ENCODE measurements at places on chromosomes 3 and 15.

DNA sequence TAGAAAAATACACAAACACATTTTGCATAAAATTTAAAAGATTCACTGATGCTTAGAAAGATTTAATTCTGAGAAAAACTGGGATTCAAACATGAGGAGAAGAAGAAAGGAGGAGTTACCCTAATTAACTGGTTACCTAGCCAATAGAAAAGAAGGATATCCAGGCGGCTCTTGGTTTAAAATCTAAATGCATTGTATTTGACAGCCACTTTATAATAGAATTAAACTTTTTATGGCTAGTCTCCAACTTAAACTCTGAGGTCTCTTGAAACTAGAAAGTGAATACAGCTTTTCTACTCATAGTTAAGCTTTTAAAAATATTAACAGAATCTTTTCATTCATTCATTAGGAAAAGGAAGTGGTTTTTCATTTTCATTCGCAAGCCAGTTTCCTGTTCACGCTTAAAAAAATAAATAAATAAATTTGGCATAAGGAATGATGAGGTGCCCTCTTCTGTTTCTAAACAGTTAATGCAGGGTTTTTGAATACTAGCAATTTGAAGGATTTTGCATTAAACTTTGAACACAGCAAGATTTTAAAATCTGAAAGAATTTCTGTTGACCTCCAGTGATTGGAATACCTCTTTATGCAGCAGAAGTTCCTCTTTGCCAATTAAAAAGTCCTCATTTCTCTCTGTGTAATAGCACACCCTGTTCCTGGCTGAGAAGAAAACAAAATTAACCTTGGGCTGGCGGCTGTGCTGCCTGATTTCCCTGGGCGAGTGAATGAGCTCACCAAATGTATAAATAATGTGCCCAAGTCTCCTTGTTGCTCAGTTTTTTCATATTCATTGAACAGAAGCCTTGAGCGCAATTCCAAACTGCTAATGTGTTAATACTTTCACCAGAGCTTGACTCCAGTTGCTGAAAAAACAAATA, 105.1 kb downstream of the ZMAT3 start:
- no peak for DNase-seq

DNA sequence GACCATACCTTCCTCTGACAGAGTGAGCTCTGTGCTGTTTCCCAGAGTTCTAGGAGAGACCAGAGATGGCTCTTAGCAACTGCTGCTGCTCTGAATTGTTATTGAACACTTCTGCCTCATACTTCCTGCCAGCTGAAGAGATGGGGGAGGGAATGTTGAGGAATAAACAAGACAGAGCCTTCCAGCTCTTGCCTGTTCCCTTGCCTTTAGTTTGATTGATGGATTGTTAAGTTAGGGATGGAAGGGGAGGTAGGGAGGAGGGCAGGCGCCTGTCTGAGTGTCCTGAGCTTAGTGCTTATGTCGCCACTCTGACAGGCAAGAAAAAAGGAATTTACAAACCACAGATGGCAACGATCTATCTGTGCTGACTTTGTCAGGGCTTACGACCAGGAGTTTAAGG, 42.8 kb downstream of the ZNF609 start:
- no peak for DNase-seq

- no peak for DNase-seq
Observed at GRCh38 chr3:133135306-133135705, 97.1 kb downstream of the TMEM108 start.

GRCh38 chr15:44207643-44208042, 12.6 kb upstream of the FRMD5 start:
- DNase-seq = no peak

- DNase-seq = no peak
Observed at GRCh38 chr3:113268311-113268710, 57.0 kb downstream of the BOC start.

GRCh38 chr15:29968099-29968894, 114.5 kb upstream of the GOLGA8J start:
- no peak for DNase-seq

DNA sequence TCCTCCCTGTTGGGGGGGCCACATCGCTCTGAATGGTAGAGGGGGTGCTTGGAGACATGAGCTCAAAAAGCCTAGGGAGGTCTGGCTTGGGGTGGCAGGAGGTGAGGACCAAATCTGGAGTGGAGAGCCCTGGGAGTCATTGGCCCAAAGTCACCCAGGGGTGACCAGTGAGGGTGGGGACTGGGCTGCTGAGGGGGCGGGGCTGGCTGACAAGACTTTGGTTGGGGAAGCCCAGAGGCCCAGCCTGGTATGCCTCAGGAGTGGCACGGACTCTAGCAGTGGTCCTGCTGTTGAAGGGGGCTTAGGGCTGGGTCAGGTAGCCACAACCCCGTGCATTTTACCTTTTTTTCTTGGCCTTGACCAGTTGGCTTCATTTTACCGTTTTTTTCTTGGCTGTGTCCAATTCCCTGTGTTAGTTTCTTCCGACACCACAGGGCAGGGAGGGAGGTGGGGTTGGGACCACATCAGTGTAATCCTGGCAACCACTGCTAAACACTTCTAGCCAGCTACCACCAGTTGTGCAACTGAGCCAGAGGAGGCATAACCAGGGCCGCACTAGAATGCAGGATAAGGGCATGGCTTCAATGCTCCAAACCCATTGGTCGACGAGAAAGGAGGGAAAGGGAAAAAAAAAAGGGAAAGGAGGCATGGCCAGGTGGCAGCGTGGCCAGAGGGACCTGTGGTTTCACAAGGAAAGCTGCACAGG, 105.3 kb upstream of the C2CD4B start:
- DNase-seq = no peak

- no peak for DNase-seq
Observed at GRCh38 chr15:57883701-57884100, 177.2 kb downstream of the POLR2M start.

- DNase-seq = no peak
Observed at GRCh38 chr3:24299246-24299805, 195.3 kb downstream of the THRB start.

GRCh38 chr3:79113876-79114275, 653.9 kb downstream of the ROBO1 start:
- no peak for DNase-seq

GRCh38 chr3:187999821-188000220, 154.1 kb upstream of the LPP start:
- no peak for DNase-seq

DNA sequence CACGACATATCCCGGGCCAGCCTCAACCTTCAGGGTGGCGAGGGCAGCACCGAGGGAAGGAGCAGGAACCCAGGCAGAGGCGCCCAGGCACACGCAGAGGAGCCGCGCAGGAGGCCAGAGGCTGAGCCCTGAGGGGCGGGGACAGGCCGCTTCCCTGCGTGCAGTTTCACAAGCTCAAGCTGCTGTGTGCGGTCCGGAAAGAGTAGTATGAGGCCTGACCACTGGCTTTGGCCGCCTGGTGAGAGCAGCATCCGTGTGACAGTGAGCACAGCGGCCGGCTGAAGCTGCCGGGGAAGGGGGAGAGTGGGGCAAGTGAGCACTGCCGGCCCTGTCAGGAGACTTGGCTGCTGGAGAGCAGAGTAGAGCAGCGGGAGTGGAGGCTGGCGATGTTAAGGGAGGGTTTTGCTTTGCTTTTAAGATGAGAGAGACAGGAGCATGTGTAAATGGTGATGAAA, 8.7 kb downstream of the ZDHHC19 start:
- DNase-seq = no peak

DNA sequence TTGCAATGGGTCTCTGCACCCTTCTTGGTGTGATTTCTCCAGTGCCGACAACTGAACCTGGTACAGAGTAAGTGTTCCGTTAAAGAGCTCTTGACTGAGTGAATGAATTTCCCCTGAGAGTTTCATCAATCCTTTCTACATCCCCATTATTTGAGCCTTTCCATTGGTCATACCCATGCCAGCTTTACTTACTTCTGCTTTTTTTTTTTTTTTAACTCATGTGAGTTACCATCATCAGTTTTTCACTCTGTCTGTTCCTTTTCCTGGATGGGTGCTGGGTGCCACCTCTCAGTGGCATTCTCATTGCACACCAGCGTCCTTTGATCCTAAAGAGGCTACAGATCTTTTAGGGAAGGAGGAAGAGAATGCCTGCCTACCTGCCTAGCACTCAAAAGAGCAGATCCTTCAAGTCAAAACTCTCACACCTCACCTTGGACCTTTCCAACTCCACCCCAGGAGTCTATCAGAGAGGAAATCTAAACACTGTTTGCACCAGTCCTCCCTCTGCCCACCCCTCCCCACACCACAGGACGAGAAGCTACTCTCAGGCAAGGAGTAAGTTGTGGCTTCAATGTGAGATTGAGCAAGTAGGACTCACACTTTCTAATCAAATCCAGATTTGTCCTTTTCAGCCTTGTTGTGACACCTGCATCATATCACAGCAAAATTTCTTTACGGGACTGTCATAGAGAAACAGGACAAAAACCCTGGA, 13.1 kb upstream of the USP3 start:
- DNase-seq = no peak

DNA sequence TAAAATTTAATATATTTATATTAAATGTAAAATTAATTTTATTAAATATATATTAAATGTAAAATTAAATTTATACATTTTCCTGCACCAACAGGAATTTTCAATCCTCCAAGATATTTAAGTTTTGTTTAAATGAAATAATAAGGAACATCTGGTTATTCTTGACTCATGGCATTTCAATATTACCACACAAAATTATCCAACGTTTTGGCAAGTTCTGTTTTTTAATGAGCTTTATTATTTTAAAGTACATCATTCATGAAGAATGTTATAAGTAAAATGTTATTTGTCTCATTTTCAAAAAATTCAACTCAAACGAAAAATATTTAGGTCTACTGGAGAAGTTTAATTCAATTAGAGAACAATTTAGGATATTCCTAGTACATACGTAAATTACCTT, 811.4 kb downstream of the NAALADL2 start:
- no peak for DNase-seq

GRCh38 chr3:57098418-57099310, 38.2 kb downstream of the SPATA12 start:
- DNase-seq = no peak

DNA sequence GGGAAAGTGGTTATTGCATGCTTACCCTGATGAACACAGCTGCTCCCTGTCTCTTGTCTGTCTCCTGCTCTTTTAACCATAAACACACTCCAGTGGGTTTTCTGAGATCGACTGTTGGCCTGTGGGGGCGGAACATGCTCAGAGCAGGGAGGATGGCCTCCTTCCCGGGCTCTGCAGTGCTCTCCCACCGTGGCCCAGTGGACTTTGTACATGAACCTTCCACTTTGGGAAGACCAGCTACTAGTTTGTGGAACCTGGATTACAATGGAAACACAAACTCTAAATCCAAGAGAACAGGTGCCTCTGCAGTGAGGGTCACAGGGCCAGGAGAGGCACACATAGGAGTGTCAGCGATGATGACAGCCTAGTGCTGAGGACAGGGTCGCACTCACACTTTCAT, 56.5 kb downstream of the KLF13 start:
- DNase-seq = no peak

- DNase-seq = no peak
Observed at GRCh38 chr3:153484842-153485241, 322.8 kb downstream of the RAP2B start.

- no peak for DNase-seq
Observed at GRCh38 chr15:99669250-99669649, 64.0 kb downstream of the LYSMD4 start.

- no peak for DNase-seq
Observed at GRCh38 chr3:115626006-115626409, 2.7 kb downstream of the GAP43 start.

DNA sequence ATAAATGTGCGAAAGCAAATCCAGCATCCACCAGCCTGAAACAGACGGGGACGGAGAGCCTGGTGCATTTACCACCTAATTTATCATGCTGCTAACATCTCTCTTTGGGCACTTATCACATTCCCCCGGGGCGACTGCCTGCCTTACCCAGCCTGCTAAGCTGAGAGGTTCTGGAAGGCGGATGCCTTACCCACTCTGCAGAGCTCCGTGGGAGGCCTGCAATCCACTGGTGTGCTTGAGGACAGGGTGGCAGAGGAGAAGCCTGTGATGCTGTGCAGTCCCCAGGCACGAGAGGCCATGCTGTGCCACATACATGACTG, 25.5 kb downstream of the MGLL start:
- DNase-seq = no peak

GRCh38 chr3:39499651-39500273, 32.3 kb downstream of the MOBP start:
- DNase-seq = no peak

GRCh38 chr3:102810937-102811336, 376.1 kb downstream of the ZPLD1 start:
- no peak for DNase-seq

- DNase-seq = no peak
Observed at GRCh38 chr3:151351648-151352047, 22.3 kb upstream of the P2RY13 start.

DNA sequence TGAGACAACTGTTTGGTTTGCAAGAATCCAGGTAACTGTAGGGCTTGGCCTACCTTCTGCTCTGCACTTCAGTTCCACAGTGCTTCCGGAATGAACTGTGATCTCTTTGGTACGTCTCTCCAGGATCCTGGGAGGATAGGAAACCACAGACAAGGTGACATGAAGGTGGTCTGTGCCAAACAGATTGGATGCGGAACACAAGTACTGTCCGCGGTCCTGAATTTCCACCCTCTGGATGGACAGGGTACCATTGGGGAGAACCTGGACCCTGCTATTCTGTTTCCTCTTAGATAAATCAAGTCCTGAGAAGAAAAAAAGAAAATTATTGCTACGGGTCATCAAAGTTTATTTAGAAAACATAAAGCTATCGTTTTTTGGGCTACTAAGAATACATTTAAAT, 17.3 kb downstream of the IGSF10 start:
- DNase-seq = no peak

- DNase-seq = no peak
Observed at GRCh38 chr15:41870689-41871081, 23.2 kb downstream of the SPTBN5 start.

GRCh38 chr3:169280010-169280585, 383.4 kb downstream of the MECOM start:
- no peak for DNase-seq

- no peak for DNase-seq
Observed at GRCh38 chr3:194120789-194121770, 14.9 kb upstream of the HES1 start.

DNA sequence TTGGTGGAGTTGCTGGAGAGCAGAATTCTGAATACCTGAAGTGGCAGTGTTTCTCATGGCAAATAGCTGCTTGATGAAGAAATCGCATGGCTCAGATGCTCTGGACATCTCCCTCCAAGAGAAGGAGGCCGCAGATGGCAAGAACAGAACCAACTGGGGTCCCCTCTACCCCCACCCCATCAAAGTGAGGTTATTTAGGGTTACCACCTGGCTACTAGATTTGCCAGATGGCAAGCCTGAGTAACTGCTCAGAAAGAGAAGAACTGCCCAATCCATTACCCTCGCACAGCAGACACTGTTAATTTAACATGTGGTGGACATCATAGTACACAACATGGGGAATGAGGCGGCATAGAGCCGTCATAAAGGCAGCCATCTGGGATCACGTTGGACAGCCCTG, 30.5 kb upstream of the LIPC start:
- no peak for DNase-seq

GRCh38 chr15:60960517-60960916, 268.6 kb downstream of the RORA start:
- DNase-seq = no peak

DNA sequence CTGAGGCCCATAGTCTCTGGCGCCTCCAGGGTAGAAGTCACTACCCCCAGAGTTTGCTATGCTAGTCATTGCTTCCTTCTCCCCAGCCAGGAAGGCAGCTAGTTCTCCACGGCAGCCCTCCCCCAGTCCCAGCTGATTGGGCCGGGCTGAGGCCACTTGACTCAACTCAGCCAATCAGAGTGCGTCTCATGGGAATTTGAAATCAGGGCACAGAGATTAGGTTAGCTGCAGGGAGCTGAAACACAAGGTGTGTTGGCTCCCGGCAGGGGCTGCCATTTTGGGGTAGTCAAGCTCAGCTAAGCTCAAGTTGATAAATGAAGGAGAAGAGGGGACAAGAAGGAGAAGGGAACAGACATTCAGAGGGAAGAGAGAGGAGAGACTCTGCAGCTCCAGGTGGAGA, 32.8 kb downstream of the LINGO1 start:
- DNase-seq = peak; percentile 61
